ENCODE measurements at places on chromosomes 16 and 17.

- DNase-seq: no peak
These were observed 134.5 kb upstream of the CHMP6 start for GRCh38 chr17:80856863-80857755.

DNA sequence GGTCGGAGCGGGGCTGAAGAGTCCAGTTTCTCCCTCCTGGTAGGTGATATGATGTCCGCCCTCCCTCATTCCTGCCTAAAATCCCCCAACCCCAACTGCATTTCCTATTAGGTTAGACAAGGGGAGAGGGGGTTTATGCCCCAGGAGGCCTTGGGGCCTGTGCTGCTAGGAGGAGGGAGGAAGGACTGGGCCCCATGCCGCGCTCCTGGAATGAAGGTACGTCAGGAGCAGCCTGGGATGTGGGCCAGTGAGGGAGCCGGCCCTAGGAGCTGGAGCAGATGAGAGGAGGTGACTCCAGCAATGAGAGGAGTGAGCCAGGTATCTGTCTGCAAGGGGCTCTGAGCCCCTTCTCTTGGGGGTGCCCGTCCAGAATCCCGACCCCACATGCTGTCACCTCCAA lies 46.9 kb upstream of the CDC42EP4 start:
- DNase-seq: no peak

GRCh38 chr16:74083541-74083940 lies 213.1 kb upstream of the PSMD7 start:
- no peak for DNase-seq

DNA sequence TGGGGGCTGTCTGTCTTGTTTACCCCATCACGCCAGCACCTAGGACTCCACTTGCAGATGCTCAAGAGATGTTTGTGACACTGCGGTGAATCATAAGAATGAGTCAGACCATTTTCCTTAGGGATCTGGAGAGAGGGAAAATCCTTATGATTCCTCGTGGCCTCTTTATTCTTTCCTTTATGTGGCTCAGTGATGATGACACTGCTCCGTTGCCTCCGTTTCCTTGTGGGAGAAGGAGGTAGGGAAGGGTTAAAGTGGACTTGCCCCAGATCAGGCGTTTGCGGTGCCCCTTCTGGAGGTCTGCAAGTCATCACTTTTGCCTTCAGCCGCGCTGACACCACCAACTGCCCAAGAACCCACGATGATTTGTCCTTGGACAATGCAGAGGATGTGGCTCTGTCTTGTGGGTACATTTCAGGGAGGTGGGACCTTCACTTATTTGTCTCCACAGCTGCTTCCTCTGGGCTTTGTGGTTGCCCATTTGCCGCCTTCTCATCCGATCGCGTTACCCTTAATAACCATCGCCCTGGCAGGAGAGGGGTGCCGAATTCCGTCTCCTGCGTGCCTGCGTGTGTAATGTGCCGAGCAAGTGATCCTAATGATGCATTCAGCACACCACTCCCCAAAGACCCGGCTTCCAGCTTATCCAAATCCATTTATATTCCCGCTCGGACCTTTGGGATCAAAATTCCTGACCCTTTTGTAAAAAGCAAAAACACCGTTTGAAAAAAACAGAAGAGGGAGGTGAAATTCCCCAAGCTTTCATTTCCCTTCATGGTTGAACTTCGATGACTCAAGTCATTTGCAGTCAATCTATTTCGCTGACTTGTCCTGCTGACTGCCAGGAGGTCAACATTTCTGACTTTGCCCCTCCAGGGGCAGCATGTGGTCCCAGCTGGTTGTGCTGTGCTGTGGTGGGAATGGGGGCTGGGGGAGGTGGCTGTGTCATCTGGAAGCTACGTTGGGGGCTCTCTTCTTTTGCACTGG lies 87.2 kb upstream of the IRX3 start:
- no peak for DNase-seq

DNA sequence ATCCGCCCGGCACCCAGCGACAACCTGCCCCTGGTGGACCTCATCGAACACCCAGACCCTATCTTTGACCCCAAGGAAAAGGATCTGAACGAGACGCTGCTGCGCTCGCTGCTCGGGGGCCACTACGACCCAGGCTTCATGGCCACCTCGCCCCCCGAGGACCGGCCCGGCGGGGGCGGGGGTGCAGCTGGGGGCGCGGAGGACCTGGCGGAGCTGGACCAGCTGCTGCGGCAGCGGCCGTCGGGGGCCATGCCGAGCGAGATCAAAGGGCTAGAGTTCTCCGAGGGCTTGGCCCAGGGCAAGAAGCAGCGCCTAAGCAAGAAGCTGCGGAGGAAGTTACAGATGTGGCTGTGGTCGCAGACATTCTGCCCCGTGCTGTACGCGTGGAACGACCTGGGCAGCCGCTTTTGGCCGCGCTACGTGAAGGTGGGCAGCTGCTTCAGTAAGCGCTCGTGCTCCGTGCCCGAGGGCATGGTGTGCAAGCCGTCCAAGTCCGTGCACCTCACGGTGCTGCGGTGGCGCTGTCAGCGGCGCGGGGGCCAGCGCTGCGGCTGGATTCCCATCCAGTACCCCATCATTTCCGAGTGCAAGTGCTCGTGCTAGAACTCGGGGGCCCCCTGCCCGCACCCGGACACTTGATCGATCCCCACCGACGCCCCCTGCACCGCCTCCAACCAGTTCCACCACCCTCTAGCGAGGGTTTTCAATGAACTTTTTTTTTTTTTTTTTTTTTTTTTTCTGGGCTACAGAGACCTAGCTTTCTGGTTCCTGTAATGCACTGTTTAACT lies 1.0 kb downstream of the NOG start:
- DNase-seq: no peak

DNA sequence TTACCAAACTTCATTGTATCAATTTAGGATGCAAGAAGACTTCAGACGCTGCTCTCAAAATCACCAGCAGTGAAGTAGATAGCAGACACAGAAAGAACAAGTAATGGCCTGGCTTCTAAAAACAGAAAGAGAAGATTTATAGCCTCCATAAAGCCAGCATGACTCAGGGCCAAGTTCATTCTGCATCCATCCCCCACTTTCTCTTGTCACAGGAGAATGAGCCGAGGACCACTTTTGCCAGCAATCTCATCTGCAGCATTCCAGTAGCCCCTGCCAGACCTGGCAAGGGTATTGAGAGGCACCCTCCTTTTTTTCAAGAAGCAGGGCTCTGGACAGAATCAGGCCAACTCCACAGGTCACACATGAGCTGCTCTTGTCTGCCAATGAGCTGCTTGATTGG lies 355.4 kb upstream of the SOX9 start:
- DNase-seq: no peak

DNA sequence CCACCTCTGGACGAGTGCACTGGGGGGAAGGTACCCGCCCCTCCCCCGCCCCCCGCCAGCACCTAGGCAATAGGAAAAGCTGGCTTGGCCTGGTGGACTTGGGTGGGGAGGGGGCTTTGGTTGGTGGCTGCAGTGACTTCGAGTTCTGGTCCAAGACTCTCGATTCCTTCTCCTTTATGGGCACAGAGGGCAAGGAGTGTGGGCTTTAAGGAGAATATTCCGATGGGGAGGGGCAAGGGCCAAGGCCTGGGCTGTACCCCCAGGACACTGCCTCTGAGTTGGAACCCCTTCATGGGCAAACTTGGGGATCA lies 409 bp downstream of the ACSF2 start:
- DNase-seq: no peak

GRCh38 chr16:10519929-10520868 lies 60.2 kb downstream of the EMP2 start:
- DNase-seq: no peak

GRCh38 chr16:85236818-85237150 lies 124.5 kb upstream of the CIBAR2 start:
- DNase-seq: no peak

GRCh38 chr17:75650874-75651273 lies 16.1 kb downstream of the RECQL5 start:
- DNase-seq: no peak

GRCh38 chr17:45150911-45151809 lies 2.9 kb downstream of the HEXIM1 start:
- no peak for DNase-seq

DNA sequence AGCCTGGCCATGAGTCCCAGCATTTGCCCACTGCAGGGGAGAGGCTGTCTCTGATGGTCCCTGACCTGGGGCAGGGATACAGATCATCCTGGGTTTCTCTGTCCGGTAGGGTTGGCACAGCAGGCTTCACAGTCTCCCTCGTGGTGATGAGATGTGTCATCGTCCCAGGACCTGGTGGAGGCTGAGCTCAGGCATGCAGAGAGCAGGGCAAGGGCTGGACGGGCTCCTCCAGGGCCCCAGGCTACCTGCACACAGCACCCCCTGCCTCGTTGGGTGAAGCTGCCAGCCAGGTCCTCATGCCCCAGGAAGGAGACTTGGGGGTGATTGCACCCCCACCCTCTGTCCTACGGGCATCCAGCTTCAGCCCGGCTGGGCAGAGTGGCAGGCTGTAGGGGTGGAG lies 155.8 kb upstream of the GSE1 start:
- no peak for DNase-seq
